Breast epithelium (tissue), 4 donors: ENCODE measurements at places on chromosomes 2 and 18. TPM values are rescaled to one million over a fixed set of nuclear protein-coding genes. Genes with fewer than 3 reads are reported as not detected.

DNA sequence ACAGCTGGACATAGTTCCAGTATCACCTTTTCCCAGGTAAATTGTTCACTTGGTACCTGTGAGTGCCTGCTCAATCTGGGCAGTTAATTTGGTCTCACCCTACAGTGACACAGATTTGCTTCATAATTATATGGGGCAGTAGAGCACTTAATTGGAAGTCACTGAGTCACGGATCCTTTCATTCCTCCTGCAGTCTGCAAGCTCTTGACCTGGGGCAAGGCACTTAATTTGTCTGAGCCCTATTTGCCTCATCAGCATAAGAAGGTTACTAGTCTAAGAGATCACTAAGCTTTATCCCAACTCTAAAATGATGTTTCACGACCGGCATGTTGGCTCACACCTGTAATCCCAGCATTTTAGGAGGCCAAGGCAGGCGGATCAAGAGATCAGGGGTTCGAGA lies 8.9 kb downstream of the FBXO36 start:
- no peak for DNase-seq

- peak; percentile 20 for DNase-seq
These were observed 264.0 kb upstream of the CXCR4 start for GRCh38 chr2:136381722-136382633.

DNA sequence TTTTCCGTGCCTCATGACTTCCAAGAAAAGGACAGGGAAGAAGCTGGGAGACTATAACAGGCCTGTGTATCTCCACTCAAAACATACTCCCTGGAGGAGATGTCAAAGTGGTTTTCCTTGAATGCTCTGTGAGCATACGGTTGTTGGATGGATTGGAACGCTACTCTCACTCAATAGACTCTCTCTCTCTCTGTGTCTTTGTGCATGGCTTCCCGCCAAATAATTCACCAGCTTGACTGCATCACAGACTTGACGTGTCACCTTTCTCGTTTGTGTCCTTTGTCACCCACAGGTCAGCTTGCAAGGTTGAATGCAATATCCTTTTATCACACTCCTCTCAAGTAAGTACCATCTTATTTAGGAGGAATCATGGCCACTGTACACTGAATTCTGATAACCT lies 156.8 kb upstream of the MAPRE2 start:
- no peak for DNase-seq

SIX3 gene
- total RNA-seq, result not detected

GRCh38 chr18:48963586-48964470 lies 13.1 kb upstream of the SMAD7 start:
- no peak for DNase-seq

KCNS3 gene
- total RNA-seq, result 76.4 TPM

GRCh38 chr18:57134618-57135135 lies 12.2 kb upstream of the BOD1L2 start:
- no peak for DNase-seq

- peak; percentile 17 for DNase-seq
These were observed 29.4 kb upstream of the ST3GAL5 start for GRCh38 chr2:85917887-85918795.

GRCh38 chr18:42568773-42569172 lies 546.7 kb downstream of the RIT2 start:
- no peak for DNase-seq

GRCh38 chr2:88097891-88098557 lies 29.8 kb downstream of the FABP1 start:
- no peak for DNase-seq

GRCh38 chr2:3130889-3131635 lies 246.6 kb downstream of the EIPR1 start:
- no peak for DNase-seq

- no peak for DNase-seq
These were observed 17.1 kb upstream of the TMEM237 start for GRCh38 chr2:201660293-201660895.

GRCh38 chr2:6423944-6424343 lies 441.8 kb downstream of the CMPK2 start:
- no peak for DNase-seq

DNA sequence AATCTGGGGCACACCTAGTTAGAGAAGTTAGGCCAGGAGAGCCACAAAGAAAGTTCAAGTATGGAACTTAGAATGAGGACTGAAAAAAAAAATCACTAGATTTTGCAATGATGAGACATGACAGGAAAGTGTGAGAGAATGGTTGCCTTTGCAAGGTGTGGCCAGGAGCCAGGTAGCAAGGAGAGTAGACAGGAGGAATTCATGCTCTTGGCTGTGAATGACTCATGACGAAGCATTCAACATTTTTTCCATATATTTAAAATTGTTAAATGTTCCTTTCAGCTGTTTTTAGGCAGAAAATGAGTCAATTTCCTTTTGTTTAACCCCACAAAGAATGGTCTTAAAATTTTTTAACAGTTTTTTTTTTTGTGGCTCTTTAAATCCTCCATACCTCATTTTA lies 636.9 kb downstream of the PLCL1 start:
- DNase-seq, result no peak

DNA sequence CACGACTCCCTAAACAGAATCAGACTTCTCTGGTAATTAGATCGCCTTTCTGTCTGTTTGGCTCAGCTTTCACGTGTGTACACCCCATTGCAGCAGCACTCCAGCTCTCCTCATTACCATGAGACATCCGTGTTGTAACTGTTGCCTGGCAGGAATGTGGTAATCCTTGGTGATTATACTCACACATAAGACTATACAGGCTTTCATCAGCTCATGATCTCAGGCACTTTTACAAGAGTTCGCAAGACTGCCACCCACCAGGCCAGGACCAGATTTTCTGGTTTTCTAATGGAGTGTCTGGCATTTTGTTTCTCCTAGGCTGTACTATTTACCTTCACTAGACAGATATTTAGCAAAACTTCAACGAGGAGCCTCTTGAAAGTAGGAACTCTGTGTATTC lies 50.2 kb downstream of the ACVR1 start:
- DNase-seq, result peak; percentile 74

CHRNG gene
- not detected for total RNA-seq

GRCh38 chr2:104863468-104864279 lies 9.8 kb downstream of the POU3F3 start:
- DNase-seq, result no peak

ADD2 gene
- total RNA-seq, result 1.3 TPM

DNA sequence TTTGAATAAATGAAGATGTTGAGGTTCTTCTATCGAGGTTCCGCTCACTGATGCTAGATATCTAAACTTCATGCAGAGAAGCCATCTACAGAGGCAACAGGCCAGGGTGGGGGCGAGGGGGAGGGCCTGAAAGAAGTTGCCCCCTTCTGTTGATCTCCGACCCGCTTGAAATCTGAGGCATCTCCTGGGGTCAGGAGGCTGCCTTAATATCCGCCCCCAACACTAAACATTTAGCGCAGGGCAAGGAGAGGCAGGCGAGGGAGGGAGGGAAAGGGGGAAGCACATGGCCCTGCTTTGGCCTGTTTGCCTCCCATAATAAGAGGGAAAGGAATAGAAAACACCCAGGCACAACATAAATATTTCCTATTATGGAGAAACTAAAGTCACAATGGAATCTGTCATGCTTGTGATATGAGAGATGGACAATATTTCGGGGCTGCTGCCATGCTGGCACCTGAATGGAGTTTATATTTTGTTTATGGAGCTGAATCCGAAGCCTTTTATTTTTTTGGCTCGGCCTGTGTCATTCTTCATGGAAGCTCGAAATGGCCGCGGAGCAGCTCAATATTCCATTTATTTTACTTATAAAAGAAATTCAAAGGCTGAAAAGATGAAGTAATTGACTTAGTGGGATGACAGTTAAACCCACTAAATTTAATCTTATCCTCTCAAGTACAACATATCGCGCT lies 221.1 kb downstream of the INSIG2 start:
- DNase-seq, result no peak

WNT6 gene
- total RNA-seq, result 0.48 TPM

DNA sequence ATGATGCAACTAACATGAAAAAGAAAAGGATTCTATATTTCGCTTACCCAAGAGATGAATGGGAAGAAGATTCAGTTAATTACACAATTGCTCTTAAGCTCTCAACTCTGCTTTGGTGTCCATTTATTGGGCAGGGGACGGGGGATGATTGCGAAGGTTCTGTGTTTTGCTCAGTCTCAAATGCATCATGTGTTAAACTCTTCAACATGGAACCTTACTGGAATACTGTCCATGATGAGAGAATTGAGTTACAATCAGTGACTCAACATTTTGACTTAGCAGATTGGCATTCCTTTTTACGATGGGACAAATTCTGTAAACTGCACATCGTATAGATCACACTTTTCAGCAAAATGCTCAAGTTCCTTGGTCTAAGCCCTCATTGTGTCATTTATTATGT lies 135.6 kb downstream of the RBMS1 start:
- no peak for DNase-seq

GRCh38 chr2:127185705-127186104 lies 34.4 kb downstream of the CYP27C1 start:
- no peak for DNase-seq

CTAGE1 gene
- not detected for total RNA-seq

- no peak for DNase-seq
These were observed 179.8 kb upstream of the EPAS1 start for GRCh38 chr2:46117379-46117778.

DNA sequence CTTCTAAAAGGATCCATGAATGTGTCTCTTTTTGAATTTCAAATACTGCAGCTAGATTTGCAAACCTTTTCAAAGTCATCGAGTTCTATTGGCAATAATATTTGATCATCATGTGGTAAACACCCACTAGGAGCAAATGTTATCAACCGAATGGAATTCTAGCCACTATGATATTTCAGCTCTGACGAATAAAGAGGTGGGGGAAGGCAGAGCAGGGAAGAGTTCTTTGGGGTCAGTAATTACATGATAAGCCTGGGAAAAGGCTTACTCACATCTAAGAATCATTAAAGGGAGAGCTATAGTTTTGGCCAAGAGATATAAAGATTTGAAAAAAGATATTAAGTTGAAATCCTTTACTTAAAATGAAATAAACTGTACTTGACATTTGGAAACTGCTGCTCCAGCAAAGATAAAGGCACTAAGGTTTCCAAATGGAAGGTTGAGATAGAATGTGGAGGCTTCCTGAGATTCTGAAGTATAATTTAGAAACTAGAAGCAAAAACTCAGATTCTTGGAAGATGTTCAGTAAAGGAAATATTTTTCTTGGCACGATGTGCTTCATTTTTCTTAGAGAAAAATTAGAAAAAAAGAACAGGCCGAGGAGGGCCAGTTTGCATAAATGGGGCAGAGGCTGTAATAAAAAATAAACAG lies 104.7 kb upstream of the ARHGAP28 start:
- DNase-seq, result no peak

DNA sequence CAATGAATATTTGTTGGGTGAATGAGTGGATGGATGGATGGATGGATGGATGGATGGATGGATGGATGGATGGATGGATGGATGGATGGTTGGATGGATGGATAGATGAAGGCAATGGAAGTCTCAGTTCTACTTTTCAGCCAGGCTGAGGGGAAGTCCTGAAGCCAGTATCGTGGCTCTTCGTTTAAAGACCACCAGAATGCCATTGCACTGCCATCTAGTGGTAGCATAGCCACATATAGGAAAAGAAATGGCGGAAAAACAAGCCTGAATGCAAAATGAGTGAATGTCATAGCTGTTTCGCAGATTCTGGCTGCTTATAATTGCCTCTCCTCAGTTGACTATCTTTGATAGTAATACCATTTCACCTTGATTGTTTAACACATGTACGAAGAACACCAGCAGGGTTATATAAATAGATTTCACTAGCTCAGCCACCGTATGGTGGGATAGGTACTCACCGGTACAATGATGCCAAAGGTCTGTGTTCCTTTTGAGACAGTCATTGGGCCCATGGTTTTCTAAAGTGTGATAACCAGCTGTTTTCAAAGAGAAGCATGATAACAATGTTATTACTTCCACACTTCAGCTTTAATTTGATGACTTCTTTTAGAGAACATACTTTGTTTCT lies 62.3 kb upstream of the GREB1L start:
- DNase-seq, result no peak

DNA sequence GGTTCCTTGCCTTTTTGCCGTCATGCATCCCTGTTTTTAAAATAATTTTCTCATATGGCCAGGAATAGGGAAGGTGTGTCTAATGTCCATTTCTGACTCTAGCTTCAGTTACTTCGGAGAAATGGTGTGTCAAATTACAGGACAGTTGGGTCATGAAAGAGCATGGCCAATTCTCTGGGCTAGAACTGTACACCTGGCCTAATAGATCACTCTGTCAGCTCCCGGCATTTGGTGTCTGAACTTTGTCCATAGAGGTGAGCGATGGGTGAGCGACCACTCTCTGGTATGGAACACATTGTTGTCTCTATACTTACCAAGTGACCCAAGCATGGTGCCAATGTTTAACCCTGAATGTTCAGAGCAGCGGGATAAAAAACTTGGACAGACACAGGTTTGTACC lies 38.3 kb upstream of the ASB18 start:
- no peak for DNase-seq

- no peak for DNase-seq
These were observed 755.5 kb downstream of the RNF144A start for GRCh38 chr2:7672685-7673071.

DNA sequence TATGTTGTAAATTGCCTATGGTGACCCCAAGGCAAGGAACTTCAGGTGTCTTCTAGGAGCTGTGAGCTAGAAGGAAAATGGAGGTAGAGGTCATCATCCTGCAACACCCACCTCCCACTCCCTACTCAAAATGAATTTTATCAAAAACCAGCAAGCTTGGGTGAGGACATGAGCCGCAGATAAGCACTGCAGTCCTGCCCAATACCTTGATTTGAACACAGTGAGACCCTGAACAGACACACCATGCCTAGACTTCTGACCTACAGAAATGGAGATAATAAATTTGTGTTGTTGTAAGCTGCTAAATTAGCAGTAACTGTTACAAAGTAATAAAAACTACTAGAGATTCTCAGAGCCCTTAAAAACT lies 13.4 kb downstream of the MEX3C start:
- DNase-seq, result no peak

GRCh38 chr2:31302940-31303563 lies 69.1 kb downstream of the EHD3 start:
- no peak for DNase-seq

ANO7 gene
- total RNA-seq, result 0.98 TPM

DNA sequence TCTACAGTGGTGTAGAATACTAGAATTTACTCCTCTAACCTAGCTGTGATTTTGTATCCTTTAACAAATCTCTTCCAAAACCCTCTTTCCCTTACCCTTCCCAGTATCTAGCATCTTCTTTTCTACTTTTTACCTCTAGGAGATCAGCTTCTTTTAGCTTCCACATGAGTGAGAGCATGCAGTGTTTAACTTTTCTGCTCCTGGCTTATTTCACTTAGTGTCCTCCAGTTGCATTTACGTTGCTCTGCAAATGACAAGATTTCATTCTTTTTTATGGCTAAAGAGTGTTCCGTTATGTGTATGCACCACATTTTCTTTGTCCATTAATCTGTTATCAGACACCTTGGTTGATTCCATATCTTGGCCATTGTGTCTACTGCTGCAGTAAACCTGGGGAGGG lies 228.5 kb downstream of the PRKCE start:
- no peak for DNase-seq

FBXO41 gene
- total RNA-seq, result 4.0 TPM

- DNase-seq, result no peak
These were observed 293.4 kb downstream of the CELF4 start for GRCh38 chr18:37272226-37272625.
